ENCODE measurements at places on chromosomes 1 and 21. TPM values are rescaled to one million over a fixed set of nuclear protein-coding genes. Genes with fewer than 3 reads are reported as not detected.

- no peak for DNase-seq
- peak overlapping the region; percentile 33 for H3K27ac ChIP-seq
- no peaks in the 10 kb centered on the region for H3K27me3 ChIP-seq
- no peaks in the 10 kb centered on the region for H3K36me3 ChIP-seq
- H3K4me1 ChIP-seq = peaks cover 21% of the 10 kb centered on the region
- no peak overlapping the region for H3K4me3 ChIP-seq
These were observed 28.8 kb upstream of the SYDE2 start for GRCh38 chr1:85229574-85230097.

Gene USH2A
- 0.26 TPM for polyA plus RNA-seq

GRCh38 chr1:39977202-39977601 lies 22.3 kb downstream of the MFSD2A start:
- H3K4me1 ChIP-seq = no peaks in the 10 kb centered on the region
- H3K4me3 ChIP-seq = no peak overlapping the region
- H3K27me3 ChIP-seq = no peaks in the 10 kb centered on the region
- H3K27ac ChIP-seq = no peak overlapping the region
- H3K36me3 ChIP-seq = no peaks in the 10 kb centered on the region

GRCh38 chr1:112558634-112559033 lies 49.9 kb downstream of the WNT2B start:
- H3K27me3 ChIP-seq = no peaks in the 10 kb centered on the region
- no peak for DNase-seq
- no peaks in the 10 kb centered on the region for H3K4me1 ChIP-seq
- H3K36me3 ChIP-seq = no peaks in the 10 kb centered on the region
- no peak overlapping the region for H3K4me3 ChIP-seq

Gene RIPK4
- 16.6 TPM for polyA plus RNA-seq

Gene LAMTOR5
- 107 TPM for polyA plus RNA-seq

DNA sequence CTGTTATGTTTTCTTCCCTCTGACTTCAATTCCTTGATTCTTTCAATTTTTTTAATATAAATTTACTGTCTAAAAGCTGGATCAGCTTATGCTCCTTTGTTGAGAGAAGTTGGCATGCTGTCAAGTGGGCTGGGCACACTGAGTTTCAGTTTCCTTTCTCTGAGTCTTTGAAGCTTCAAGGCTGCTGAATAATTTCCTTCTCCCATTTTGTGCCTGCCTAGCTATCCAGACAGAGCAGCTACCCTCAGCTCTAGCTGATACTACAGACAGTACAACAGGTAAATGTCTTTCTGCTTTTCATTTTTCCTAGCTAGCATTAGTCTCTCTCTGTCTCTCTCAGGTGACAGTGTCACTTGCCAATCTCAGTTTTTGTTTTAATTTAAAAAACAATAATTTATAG lies at the start of gene IFI44:
TSS of gene IFI44 (plus strand) at position 204 of the 400 bp plus-strand sequence. CDS start 365 bp downstream, outside the sequence.
- peak; percentile 65 for DNase-seq
- no peaks in the 10 kb centered on the region for H3K4me1 ChIP-seq
- peak within 1 kb of the TSS; percentile 31 for H3K4me3 ChIP-seq
- H3K36me3 ChIP-seq = no peaks in the 10 kb centered on the region

Gene GUCA2A
- 3.4 TPM for polyA plus RNA-seq

- H3K27ac ChIP-seq = no peak overlapping the region
- H3K27me3 ChIP-seq = no peaks in the 10 kb centered on the region
- no peak for DNase-seq
- H3K4me3 ChIP-seq = no peak overlapping the region
- H3K4me1 ChIP-seq = no peaks in the 10 kb centered on the region
These were observed 89.4 kb downstream of the OMA1 start for GRCh38 chr1:58457023-58457635.

- H3K4me1 ChIP-seq = no peaks in the 10 kb centered on the region
- no peaks in the 10 kb centered on the region for H3K27me3 ChIP-seq
- DNase-seq = no peak
- H3K4me3 ChIP-seq = no peak overlapping the region
- no peaks in the 10 kb centered on the region for H3K36me3 ChIP-seq
These were observed 28.2 kb downstream of the GPR88 start for GRCh38 chr1:100565937-100566699.

- H3K4me1 ChIP-seq = peaks cover 3% of the 10 kb centered on the region
- H3K27me3 ChIP-seq = no peaks in the 10 kb centered on the region
- H3K27ac ChIP-seq = no peak overlapping the region
- DNase-seq = no peak
These were observed 43.6 kb upstream of the DPH5 start for GRCh38 chr1:101069158-101069557.

Gene PCBP3
- 4.3 TPM for polyA plus RNA-seq

Gene C1orf210
- polyA plus RNA-seq = 13.7 TPM

- peak overlapping the region; percentile 86 for H3K27ac ChIP-seq
These were observed 623 bp downstream of the PTPRF start for GRCh38 chr1:43531107-43531905.

Gene A3GALT2
- polyA plus RNA-seq = not detected

Gene GFI1
- 5.4 TPM for polyA plus RNA-seq

GRCh38 chr1:2783069-2783434 lies 18.4 kb downstream of the TTC34 start:
- DNase-seq = no peak
- no peaks in the 10 kb centered on the region for H3K36me3 ChIP-seq
- H3K27me3 ChIP-seq = no peaks in the 10 kb centered on the region
- H3K4me3 ChIP-seq = no peak overlapping the region

GRCh38 chr1:235054936-235055335 lies 73.7 kb downstream of the TOMM20 start:
- H3K27me3 ChIP-seq = no peaks in the 10 kb centered on the region
- no peak overlapping the region for H3K27ac ChIP-seq
- H3K4me1 ChIP-seq = no peaks in the 10 kb centered on the region
- DNase-seq = no peak
- no peaks in the 10 kb centered on the region for H3K36me3 ChIP-seq
- no peak overlapping the region for H3K4me3 ChIP-seq

- H3K27ac ChIP-seq = no peak overlapping the region
- no peak overlapping the region for H3K4me3 ChIP-seq
- H3K4me1 ChIP-seq = no peaks in the 10 kb centered on the region
These were observed 101.6 kb upstream of the RUNX1 start for GRCh38 chr21:35150562-35151226.
